ENCODE measurements at places on chromosomes 11 and 22.

GRCh38 chr11:94946812-94947211 is 26.5 kb downstream of the CWC15 start:
- DNase-seq: no peak

DNA sequence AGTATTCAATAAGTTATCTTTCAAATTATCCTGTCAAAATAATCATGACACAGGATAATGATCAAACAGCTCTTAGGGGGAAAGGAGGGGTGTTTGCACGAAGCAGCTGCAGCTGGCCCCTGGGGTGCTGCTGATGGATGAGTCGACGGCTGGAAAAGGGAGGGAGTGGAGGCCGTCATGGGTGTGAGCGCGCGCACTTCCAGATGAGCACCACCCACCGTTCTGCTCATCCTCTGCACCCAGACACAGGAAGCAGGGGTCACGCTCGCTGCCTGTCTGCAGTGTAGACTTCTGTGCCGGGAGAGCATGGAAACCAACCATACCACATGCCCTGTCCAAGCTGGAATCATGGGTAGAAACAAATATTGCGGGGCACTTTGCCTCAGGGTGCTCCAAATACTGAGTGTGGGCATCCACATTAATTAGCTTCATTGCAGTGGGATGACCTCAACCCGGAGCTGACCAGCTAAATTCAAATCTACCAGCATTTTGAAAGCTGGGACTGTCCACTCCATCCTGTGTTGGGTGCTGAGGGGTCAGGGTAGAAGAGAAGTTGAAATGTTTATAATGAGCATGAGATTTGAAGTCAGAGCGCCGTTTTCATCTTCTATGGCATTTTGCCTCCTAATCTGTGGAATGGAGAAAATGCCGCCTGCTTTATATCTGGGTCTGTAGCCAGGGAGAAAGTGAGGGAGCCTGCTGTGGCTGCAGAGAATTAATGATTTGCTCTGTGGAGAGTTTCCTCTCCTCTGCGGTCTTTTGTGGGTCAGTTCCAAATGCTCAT is 802.4 kb downstream of the TBC1D22A start:
- no peak for DNase-seq

- no peak for DNase-seq
Measured at GRCh38 chr11:28713850-28714249, 605.7 kb downstream of the METTL15 start.

- DNase-seq: no peak
Measured at GRCh38 chr11:88102598-88102934, 72.7 kb downstream of the RAB38 start.

- no peak for DNase-seq
Measured at GRCh38 chr22:19688301-19689290, 25.7 kb upstream of the SEPTIN5 start.

- DNase-seq: no peak
Measured at GRCh38 chr11:914747-915501, 4.3 kb upstream of the CHID1 start.

DNA sequence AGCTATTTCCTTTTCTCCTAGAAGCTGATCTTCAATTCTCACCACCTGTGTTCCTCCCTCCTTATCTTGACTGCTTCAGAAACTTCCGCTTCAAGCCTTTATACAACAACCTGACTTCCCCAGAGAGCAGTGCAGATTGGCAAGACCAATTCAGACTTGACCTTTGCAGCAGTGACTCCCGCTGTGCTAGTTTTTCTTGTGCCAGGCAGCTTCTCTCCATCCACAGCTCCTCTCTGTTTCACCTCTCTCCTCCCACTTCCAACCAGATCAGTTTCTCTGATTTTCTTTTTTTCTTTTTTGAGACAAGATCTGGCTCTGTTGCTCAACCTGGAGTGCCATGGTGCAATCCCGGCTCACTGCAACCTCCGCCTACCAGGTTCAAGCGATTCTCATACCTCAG is 74.3 kb downstream of the GRAMD1B start:
- DNase-seq: no peak

DNA sequence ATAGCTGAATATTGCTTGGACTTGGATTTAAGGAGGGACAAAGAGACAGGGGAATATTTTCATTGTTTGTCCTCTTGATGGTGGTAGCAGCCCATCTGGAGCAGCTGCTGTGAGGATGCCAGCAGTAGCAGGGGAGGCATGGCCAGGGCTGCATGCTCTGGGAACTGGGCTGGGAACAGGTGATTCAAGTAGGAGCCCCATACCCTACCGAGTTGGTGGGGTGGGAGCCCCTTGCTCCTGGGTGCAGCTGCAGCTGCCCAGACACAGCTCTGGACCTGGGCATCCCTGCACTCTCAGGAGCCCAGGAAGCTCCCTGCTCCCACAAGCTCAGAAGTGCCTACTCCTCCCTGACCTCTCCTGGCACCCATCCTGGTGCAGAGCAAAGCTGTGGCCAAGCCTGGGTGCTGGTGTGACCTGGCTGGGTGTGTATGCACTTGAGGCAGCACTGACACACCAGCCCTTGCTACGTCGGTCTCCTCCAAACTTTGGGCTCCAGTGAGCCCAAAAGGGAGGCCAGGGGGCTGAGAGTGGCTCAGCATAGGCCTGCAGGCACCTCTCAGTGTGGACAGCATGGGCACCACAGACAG is 341.8 kb upstream of the CCDC179 start:
- no peak for DNase-seq

GRCh38 chr22:44795701-44796630 is 43.6 kb downstream of the ARHGAP8 start:
- no peak for DNase-seq

DNA sequence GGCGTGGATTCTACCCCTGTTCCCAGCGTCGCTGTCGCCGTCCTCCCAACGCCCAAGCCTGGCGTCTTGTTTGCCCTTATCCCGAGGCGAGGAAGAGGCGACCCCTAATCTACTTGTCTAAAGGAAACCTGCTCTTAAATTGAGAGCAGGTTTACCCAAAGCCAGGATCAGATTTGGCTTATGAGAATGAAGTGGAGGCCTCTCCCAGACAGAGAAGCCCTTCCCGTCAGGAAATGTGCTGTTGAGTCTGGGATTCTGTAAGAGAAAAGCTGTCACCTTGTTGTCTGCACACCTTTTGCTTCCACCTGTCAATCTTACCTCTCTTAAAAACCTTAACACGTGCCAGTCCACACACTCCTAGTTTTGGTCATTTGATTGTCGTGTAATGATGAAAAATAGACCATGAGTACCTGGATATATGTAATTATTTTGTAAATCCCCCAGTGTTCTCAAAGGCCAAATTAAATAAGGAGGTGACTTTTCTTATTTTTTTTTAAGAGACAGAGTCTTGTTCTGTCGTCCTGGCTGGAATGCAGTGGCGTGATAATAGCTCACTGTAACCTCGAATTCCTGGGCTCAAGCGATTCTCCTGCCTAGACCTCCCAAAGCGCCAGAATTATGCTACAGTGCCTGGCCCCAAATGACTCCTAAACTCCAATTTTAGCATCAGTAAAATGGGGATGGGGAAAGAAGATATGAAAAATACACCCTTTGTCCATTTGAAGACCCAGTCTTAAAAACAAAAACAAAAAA is 627 bp downstream of the GTF2H1 start:
- no peak for DNase-seq

- DNase-seq: peak; percentile 4
Measured at GRCh38 chr11:89490981-89491690, at the start of gene NOX4. Gene NOX4 (minus strand): TSS chr11:89491375. CDS start chr11:89491246, 129 bp downstream.

DNA sequence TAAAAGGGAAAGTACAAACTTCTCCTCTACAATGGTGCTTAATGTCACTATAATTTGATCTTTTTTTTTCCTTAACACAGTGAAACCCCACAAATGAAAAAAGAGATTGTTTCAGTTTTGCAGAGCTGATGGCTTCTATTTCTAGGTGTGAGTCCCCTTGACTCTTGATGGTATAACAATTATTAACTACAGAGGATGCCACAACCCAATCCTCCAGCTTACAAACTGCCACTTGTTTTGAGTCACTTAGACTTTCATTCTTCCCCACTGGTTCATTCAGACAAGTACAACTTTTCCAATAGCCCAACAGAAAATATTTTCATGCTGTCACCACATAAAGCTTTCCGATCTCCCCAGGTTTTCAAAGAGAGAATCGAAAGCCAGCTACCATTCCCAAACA is 812.2 kb downstream of the LRRC4C start:
- DNase-seq: no peak

GRCh38 chr11:19790831-19791552 is 78.4 kb downstream of the NAV2 start:
- DNase-seq: no peak

- DNase-seq: no peak
Measured at GRCh38 chr11:108705061-108705460, 40.2 kb downstream of the DDX10 start.

- DNase-seq: no peak
Measured at GRCh38 chr11:122556605-122557004, 98.9 kb upstream of the UBASH3B start.

GRCh38 chr11:108351468-108351867 is 115.9 kb downstream of the C11orf65 start:
- no peak for DNase-seq

DNA sequence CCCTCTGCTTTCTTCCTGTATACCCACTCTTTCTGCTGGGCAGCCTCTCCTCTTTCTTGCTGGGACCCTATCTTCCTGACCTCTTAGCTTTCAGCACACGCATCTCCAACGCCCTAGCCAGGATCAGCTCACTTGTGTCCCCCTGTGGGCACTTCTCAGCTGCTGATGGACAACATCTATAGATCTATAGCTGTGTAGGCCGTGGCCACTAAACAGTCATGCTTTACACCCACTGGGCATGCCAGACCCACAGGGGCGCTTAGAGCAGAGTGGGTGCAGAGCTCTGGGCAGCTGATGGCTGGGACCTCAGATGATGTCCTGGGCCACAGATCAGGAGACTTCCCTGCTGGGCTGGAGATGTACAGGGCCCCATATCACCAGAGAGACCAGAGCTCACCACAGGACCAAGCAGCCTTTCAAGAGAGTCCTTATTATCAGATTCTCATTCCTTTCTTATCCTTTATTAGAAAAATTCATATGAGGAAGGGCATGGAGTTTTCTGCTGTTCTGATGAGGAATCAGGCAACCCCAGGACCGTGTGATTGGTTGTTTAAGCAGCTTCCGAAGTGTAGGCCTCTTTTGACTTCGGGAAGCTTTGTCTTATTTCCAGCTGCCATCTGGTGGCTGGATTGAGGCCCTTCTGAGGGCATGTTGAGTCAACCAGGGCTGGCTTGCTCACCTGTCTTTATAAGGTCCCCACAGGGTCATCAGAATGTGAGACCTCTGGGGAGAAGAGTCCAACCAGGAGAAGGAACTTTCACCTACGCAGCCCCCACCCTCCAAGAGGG is 60.5 kb downstream of the OSBP2 start:
- DNase-seq: no peak

DNA sequence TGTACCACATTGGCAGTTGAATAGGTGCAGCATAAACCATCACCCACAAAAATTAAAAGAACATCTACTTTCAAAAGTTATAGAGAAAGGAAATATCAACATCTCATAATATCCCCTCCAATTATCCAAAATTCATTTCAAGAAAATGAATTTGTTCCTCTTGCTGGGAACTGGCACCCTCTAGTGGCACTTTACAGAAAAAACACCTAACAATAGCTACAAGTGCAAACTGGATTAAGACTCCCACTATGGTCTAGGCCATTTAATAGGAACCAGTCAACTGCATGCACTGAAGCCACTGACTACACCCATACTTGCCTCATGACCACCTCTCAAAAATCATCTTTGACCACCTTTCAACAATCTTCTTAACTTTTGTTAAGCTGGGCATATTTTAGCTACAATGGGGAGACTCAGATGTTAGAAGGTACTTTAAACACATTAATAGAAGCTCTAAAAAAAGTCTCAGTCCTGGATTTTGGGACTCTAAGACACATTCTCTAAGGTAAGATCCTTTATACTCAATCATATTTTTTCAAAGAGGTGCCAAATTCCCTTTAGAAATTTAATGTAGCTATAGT is 17.3 kb downstream of the TRAF6 start:
- DNase-seq: no peak

GRCh38 chr22:31045900-31046538 is 35.1 kb upstream of the SMTN start:
- no peak for DNase-seq

DNA sequence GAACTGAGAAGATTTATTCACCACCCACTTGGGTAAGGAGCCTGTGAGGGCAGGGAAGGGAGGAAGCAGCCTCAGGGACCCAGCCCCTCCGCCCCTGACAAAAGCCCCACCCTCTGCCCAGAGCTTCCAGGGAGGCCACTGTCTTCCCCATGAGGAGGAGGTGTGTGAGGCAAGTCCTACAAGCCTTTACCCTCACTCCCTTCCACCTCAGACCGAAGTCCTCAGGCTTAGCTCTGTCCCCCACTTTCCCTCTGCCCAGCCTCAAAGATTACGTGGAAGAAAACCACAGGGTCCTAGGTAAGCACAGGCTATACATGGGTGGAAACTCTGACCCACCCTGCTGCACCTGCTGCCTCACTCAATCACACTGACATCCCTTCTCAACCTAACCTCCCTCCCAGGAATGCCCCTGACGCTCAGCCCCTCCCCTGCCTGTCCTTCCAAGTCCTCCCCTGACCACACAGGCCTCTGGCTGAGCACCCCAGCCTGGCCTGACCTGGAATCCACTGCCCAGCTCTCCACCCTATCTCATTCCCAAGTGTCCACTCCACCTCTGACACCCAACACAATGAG is 3.6 kb upstream of the ARAP1 start:
- DNase-seq: no peak

DNA sequence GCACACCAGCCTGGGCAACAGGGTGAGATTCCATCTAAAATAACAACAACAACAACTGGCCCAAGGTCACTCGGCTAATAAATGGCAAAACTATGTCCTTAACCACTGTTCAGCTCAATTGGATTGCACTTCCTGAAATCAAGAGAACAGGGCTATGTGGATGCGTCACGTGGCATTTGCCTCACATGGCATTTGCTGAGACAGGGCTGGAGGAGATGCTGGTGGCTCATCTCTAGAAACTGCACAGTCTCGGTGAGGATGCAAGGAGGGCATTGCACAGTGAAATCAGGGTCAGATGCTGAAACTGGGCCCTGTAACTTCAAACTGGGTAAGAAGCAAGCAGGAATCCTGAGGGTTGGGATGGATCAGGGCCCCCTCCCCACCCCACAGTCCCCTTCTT is 171.9 kb downstream of the BUD13 start:
- DNase-seq: no peak

GRCh38 chr11:119584193-119585042 is 144.6 kb downstream of the NECTIN1 start:
- DNase-seq: no peak

- no peak for DNase-seq
Measured at GRCh38 chr22:43627485-43628213, 184.5 kb downstream of the EFCAB6 start.

DNA sequence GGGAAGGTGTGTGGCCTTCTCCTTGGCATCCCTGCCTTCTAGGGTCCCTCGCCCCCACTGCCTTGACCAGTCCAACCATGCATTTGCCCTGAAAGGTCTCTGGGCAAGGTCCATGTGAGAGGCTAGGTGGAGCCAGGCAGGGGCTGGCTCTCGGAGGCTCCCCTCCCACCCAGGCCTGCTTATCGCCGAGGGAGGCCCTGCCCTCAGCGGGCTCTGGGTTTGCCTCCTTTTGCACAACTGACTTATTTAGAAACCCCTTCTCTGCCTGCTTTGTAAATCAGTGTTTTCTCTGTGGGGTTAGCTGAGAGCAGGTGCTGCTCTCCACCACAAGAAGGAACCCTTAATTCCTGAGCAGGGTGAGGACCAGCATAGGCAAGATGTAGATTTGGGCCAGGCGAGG is 47.7 kb downstream of the CD82 start:
- DNase-seq: no peak
